ENCODE measurements at places on chromosomes 5 and 9. TPM values are rescaled to one million over a fixed set of nuclear protein-coding genes. Genes with fewer than 3 reads are reported as not detected.

- H3K27ac ChIP-seq = no peak overlapping the region
- no peak overlapping the region for H3K4me3 ChIP-seq
- DNase-seq = no peak
Measured at GRCh38 chr5:95035891-95036685, 248.8 kb downstream of the MCTP1 start.

DNA sequence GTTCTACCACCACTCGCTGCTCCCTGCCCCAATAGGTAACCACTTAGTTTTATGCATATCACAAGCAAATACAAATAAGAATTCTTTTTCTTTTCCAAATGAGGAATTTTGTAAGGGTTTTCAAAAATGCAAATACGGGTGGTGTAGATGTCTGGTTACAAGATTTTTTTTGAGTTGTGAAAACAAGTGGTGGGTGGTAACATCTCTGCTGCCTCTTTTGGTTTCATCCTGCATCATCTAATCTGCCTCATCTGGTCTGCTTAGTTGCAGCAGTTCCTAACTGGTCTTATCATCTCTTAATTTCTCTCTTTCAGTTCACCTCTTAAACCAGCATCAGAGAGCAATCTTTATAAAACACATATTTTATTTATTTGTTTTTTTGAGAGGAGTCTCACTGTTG lies 5.3 kb downstream of the NFX1 start:
- H3K36me3 ChIP-seq = peaks cover 15% of the 10 kb centered on the region
- no peak for DNase-seq
- no peaks in the 10 kb centered on the region for H3K27me3 ChIP-seq
- no peak overlapping the region for H3K27ac ChIP-seq
- peaks cover 21% of the 10 kb centered on the region for H3K4me1 ChIP-seq

The MEGF9 gene
- 23.4 TPM for total RNA-seq

The SPATA31A3 gene
- not detected for total RNA-seq

DNA sequence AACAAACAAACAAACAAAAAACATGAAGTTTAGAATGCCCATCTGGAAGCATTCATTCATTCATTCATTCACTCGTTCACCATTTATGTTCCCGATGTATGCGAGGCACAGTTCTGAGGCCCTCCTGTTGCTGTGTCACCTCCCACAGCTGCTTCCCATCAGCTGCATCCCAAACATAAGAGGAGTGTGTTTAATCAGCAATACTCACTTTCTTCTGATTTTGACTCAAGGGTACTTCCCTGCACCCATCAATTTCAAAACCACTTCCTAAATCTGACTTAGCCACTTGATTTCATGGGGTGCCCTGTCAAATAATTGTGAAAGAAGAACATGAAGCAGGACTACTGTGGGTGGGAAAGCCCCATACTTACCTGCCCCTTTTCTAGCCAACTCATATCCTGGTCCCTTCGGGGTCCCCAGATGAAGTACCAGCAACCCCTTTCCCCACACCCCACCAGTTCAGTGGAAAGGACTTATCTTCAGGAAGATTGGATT lies 128.0 kb upstream of the IL12B start:
- H3K4me1 ChIP-seq = no peaks in the 10 kb centered on the region
- H3K36me3 ChIP-seq = no peaks in the 10 kb centered on the region
- H3K4me3 ChIP-seq = no peak overlapping the region
- no peak overlapping the region for H3K27ac ChIP-seq
- DNase-seq = no peak

- H3K36me3 ChIP-seq = peaks cover 2% of the 10 kb centered on the region
- DNase-seq = no peak
- peaks cover 28% of the 10 kb centered on the region for H3K4me1 ChIP-seq
- no peak overlapping the region for H3K4me3 ChIP-seq
- H3K27ac ChIP-seq = no peak overlapping the region
Measured at GRCh38 chr9:27395484-27395921, 98.6 kb upstream of the EQTN start.

The MYORG gene
- total RNA-seq = 8.8 TPM

The DBH gene
- not detected for total RNA-seq

- H3K4me3 ChIP-seq = no peak overlapping the region
- no peaks in the 10 kb centered on the region for H3K36me3 ChIP-seq
- no peaks in the 10 kb centered on the region for H3K27me3 ChIP-seq
- H3K4me1 ChIP-seq = peaks cover 10% of the 10 kb centered on the region
Measured at GRCh38 chr9:133714606-133715294, 23.4 kb downstream of the SARDH start.

The CARTPT gene
- total RNA-seq = not detected

- no peak overlapping the region for H3K27ac ChIP-seq
- H3K4me1 ChIP-seq = no peaks in the 10 kb centered on the region
- no peak overlapping the region for H3K4me3 ChIP-seq
Measured at GRCh38 chr9:37555786-37556185, 20.4 kb downstream of the FBXO10 start.
